ENCODE measurements at places on chromosomes 2 and 18.

GRCh38 chr2:162258169-162258568, 14.9 kb upstream of the FAP start:
- DNase-seq = no peak

DNA sequence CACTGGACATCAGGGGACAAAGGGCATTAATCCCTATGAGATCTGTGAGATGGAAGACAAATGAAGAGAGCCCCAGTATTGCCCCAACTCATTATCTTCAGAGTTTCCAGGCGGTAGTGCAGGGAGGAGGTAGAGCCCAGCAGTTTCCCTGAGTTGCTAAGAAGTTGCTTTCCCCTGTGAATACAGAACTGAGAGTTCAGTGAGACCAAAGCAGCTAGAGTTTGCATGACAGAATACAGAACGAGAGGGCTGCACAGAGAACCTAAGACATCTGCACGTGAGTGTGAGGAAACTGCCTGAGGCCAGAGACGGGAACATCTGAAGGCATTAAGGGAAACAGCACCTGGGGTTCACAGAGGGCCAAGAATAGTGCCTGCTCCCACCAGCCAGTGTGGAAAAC, 18.1 kb upstream of the PGAP1 start:
- DNase-seq = no peak

DNA sequence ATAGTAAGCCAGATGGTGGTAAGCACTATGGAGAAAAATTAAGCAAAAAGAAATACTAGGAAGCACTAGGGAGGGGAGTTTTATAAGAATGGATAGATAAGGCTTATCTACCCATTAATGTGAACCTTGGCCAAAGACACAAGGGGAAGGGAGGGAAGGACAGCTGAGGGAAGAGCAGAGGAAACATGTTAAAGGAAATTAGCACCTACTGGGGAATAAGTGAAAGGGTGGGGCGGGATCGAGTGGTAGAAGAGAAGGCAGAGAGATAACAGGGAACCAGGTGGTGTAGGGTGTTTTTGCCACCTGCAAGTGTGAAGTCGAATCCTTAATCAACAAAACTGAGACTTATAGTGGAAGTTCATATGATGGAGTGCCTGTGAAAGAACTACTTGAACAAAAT, 1.7 kb downstream of the UNC80 start:
- DNase-seq = no peak

DNA sequence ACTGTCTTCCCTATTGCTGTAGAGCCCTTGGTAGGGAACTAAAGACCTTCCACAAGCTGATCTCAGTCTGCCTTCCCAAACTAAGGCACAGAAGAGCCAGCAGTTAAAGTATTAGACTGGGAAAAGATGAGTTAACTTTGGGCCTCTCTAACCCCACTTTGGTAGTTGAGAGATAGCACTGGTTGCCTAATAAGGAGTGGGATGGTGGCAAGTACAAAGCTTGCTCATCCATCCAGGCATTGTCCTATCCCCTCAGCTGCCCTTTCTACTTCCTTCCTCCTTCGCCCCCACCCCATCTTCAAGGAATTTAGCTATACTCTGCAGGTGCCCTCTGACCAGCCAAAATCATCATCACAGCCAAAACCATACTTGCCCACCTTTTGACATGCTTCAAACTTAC, 22.2 kb upstream of the AFTPH start:
- DNase-seq = peak; percentile 53

DNA sequence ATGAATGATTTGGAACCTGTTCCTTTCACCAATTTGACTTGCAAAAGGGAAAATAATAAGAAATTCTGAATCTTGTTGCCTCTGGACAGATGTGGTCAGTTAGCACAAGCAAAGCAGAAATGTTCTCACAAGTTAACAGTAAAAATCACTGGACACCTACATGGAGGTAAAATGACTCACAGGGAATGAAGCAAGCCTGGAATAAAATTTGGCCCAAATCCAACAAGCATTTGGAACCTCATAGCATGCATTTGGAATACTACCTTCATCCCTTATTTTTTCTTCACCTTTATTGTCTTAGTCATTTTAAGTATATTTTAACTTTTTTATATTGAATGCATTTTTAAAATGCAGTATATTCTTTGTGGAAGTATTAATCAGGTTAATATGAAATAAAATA, 602.9 kb downstream of the ARHGAP15 start:
- DNase-seq = no peak

DNA sequence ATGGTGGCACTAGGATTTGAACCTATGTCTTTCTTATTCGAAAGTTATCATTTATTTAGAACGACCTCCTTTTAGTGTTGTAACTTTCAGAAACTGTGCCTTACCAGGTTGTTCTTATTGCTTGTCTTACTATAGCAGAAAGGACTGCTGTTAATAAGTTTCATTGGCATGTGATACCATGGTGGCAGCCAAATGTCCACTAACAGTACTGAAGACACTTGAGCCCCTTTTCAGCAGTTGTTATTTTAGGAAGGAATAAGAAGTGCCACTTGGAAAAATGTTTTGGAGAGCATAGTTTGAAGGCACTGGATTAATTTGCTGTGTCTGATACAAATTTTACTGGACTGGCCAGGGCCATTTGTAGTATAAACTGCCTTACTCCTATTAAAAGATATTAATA, 37.7 kb downstream of the CEP192 start:
- no peak for DNase-seq
